ENCODE measurements at places on chromosomes 2 and 18.

GRCh38 chr2:16622399-16622968 lies 43.1 kb downstream of the CYRIA start:
- no peak for DNase-seq

GRCh38 chr2:108048752-108049151 lies 62.4 kb downstream of the SLC5A7 start:
- no peak for DNase-seq

GRCh38 chr2:64635976-64636911 lies 17.5 kb downstream of the SERTAD2 start:
- no peak for DNase-seq

GRCh38 chr2:950080-950966 lies at the start of gene SNTG2:
SNTG2 (plus strand) TSS chr2:950849; CDS start chr2:950997, 148 bp downstream.
- no peak for DNase-seq

GRCh38 chr2:43736637-43737036 lies 37.2 kb upstream of the DYNC2LI1 start:
- DNase-seq: no peak
